ENCODE measurements at places on chromosomes 7 and 10. TPM values are rescaled to one million over a fixed set of nuclear protein-coding genes. Genes with fewer than 3 reads are reported as not detected.

DNA sequence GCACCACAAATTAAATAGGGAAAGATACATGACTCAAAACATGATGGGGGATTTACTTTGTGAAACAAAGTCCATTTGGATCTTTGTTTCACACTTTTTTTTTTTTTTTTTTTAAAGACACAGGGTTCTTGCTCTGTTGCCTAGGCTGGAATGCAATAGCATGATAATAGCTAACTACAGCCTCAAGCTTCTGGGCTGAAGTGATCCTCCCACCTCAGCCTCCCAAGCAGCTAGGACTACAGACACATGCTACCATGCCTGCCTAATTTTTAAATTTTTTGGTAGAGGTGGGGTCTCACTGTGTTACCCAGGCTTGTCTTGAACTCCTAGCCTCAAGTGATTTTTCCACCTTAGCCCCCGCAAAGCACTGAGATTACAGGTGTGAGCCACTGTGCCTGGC, 172.6 kb upstream of the KLF14 start:
- no peak for DNase-seq

- no peak for DNase-seq
Measured at GRCh38 chr10:132458071-132458585, 61.1 kb downstream of the PWWP2B start.

DNA sequence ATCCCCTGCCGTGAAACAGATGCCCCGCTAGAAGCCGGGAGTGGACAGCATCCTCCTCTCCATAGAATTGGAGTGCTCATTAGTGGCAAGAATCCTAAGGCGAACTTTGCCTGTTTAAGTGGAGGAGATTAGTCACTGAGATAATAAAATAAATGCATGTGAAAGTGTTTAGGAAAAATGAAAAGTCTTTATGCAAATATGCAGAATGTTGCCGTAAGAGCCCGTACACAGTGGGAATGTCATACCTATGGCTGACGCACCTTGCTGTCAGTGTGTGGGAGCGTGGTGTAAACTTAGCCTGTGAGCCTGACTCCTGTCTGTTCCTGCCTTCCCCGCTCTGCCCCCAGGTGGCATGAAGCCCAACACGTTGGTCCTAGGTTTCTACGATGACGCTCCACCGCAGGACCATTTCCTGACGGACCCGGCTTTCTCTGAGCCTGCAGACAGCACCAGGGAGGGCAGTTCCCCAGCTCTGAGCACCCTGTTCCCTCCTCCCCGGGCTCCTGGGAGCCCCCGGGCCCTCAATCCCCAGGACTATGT, 1.7 kb upstream of the TRIP6 start:
- DNase-seq: no peak

DNA sequence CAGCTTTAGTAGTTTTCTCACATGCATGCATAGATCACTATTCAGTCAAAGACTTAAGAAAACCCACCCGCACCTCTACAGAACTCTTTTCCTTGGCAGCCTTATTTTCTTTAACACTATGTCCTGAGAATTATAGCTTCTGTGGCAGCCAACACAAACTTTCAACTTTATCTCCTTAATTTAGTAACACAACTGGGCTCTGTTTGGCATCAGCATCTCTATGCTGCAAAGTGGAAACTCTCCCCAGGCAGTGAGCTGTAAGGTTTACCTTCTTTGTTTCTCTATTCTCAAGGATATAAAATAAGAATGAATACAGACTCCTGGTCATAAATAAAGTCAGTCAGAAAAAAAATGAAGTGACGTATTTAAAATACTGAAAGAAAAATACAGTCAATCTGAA, 115.2 kb upstream of the PPP1R9A start:
- no peak for DNase-seq

GRCh38 chr10:28111712-28112111, 112.8 kb upstream of the ODAD2 start:
- DNase-seq: peak; percentile 37

DNA sequence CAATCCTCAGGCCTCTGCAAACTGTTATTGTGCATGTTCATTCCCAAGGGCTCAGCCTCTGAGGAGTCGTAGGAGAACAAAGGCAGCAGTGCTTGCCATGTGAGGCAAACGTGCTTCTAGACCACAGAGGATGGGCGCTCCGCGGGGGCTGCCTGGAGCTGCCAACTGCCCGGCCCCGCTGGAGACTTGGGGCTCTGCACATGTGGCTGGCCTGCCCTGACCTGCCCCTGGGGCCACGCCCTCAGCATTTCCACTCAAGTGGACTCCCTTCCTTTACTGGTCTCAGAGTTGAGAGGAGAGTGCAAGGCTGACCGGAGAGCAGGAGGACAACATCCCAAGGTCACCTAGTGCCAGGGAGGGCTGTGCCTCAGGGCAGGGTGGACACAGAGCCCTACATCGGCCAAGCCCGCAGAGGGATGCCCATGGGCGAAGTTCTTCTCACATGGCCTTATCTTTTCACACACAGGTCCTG, 222.3 kb upstream of the ZNF32 start:
- no peak for DNase-seq

- DNase-seq: peak; percentile 19
Measured at GRCh38 chr7:141097430-141097829, 23.6 kb downstream of the TMEM178B start.

GRCh38 chr10:95181726-95182125, 12.3 kb upstream of the ACSM6 start:
- peak; percentile 26 for DNase-seq

- peak; percentile 92 for DNase-seq
Measured at GRCh38 chr10:63137306-63137705, 4.2 kb downstream of the NRBF2 start.

DNA sequence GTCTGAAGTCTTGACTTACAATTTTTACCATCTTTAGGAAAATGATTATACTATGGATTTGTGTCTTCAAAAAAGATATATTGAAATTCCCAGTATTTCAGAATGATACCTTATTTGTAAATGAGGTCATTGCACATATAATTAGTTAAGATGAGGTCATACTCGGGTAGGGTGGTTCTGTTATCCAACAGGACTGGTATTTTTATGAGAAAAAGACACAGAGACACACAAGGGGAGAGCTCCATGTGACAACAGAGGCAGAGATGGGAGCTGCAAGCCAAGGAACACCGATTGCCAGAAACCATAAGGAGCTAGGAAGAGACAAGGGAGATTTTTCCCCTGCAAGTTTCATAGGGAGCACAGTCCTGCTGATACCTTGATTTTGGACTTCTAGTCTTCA, 356.9 kb downstream of the ARL4A start:
- DNase-seq: no peak

DNA sequence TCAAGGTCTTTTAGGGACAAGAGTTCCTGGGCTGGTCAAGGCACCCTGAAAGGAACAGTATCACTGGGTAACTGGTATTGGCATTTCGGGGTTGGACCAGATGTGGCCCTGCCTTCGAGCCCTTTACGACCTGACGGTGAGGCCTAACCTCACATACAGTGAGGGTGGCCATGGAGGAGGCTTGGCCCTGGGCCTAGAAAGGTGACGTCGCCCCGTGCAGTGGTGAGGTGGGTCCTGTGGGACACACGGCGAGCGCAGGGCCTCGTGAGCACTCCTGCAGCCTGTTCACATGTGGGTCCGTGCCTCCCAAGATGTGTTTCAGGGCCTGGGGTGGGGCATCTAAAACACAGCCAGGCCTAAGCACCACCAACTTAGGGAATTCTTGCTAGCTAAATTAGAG, 36.1 kb downstream of the CRHR2 start:
- no peak for DNase-seq

DNA sequence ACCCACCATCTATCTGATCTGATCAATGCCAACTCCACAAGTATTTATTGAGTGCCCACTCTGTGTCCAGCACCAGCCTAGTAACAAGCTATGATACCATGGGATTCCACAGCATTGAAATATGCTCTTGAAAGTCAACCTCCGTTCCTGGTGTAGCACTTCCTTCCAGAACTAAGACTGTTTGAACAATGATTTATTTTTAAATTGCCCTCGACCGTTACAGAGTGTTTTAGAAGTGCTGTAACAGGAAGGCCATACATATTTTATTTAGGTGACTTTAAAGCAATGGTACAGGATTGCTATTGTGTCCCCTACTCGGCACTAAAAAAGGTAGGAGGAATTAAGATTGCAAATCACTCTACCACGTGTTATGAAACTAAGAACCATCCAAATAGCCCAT, 225.6 kb downstream of the TEX36 start:
- DNase-seq: no peak

DNA sequence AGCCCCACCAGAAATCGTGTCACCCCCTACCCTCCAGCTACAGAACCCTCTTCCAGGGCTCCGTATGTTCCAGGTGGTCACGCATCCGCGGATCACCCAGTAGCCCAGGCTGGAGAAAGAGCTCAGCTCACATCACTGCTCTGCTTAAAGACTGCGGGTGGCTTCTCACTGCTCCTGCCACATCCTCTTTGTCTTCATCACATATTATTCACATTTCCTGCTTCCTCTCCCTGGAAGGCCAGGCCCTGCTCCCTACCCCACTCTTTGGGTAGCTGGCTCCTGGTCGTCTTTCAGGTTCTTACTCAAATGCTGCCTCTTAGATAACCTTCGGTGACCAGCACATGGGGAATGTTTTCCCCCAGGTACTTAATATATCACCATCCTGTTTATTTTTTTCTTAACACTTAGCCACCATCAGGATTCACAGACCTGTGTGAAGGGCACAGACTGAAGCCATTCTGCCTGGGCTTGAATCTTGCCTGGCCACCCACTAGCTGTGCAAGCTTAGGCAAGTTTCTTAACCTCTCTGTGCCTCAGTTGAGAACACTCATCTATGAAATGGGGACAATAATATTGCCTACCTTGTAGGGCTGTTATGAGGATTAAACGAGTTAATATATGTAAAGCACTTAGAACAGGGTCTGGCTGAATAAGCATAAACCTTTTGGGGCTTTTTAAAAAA, 307.8 kb downstream of the PRPF18 start:
- DNase-seq: no peak

DNA sequence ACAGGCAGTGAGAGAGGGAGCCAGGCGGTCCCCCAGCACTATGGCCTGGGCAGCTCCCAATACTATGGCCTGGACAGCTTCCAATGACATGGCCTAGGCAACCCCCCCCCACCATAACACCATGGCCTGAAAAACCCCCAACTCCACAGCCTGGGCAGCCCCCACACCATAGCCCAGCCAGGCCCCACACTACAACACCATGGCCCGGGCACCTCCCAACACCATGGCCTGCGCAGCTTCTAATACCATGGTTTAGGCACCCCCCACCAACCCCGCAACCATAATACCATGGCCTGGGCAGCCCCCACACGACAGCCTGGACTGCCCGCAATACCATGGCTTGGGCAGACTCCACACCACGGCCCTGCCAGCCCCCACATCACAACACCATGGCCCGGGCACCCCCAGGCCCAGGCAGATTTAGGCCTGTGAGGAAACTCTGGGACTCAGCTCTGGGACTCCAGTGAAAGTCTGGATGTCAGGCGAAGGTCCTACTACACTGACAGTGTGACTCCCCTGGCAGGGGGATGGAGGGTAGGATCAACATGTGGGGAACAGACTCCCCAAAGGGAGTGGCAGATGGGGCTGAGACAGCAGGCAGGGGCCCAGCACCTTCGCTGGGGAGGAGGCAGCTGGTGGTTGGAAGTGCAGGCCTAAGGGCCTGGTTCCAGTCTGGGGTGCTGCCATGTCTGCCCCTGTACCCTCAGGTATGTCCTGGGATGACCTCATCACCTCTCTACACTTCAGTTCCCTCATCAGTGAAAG, 8.7 kb downstream of the CPXM2 start:
- DNase-seq: no peak

GRCh38 chr10:122515588-122516231, 44.8 kb upstream of the DMBT1 start:
- DNase-seq: peak; percentile 72

GRCh38 chr10:86077271-86077670, 289.3 kb downstream of the GRID1 start:
- DNase-seq: no peak

DNA sequence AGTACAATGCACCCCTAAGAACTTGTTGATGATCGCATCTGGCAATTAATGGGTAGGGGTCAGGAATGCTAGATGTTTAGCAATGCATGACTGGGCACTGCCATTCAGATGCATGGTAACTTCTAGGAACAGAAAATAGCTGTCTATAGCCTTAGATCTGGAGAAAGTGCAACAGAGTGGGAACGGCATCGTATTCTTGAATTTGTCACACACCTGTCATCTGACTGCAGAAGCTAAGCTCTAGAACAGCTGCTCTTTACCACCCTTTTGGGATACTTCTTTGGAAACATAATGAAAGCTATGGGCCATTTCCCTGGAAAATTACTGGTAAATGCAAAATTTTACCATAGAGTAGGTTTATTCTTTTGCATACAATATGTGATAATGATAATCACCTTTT, 118.1 kb downstream of the SLC25A13 start:
- DNase-seq: no peak

GRCh38 chr10:16789261-16789660, 28.0 kb downstream of the RSU1 start:
- peak; percentile 28 for DNase-seq

GRCh38 chr10:124078714-124079113, 14.7 kb downstream of the CHST15 start:
- no peak for DNase-seq

The TEX36 gene
- total RNA-seq: not detected

The CYP26A1 gene
- total RNA-seq: 0.15 TPM

The NODAL gene
- total RNA-seq: not detected

The PLAC9 gene
- not detected for total RNA-seq

The MYOZ1 gene
- 0.87 TPM for total RNA-seq

The ZP3 gene
- 5.0 TPM for total RNA-seq
